ENCODE measurements at places on chromosomes 16 and 17.

DNA sequence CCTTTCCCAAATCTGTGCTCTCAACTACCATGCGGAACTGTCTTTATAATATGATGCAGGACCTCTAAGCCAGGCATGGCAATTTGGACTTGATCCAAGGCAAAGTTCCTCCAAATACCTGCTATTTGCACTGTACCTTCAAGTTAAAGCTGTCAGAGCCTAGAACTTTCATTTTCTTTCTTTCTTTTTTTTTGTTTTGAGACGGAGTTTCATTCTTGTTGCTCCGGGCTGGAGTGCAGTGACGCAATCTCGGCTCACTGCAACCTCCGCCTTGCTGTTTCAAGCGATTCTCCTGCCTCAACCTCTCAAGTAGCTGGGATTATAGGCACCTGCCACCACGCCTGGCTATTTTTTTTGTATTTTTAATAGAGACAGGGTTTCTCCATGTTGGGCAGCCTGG is 51.7 kb downstream of the ARHGAP27 start:
- DNase-seq, result no peak

- no peak for DNase-seq
Observed at GRCh38 chr17:51647826-51648225, 387.5 kb downstream of the UTP18 start.

DNA sequence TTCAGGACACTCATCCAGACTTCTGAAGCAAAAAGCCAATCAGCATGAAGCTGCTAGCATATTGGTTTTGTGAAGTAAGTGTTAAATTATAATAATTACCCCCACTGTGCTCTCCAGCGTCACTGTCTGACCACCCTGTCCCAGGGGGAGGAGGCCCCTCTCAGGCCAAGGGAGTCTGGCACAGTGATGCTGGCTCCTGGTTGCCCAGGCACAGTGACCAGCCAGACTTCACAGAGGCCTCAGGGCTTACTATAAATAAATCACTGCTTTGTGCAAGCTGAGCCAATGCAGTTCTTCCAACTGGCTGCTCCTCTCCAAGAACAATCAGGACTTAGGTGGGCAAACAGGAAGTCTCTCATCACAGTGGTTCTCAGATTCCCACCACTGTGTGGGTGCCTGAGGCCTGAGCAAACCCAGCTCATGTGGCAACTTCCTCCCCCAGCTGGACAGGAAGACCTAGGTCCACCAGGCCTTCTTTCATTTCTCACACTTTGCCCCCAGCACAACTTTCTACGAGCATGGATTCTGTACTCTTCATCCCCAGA is 1.7 kb upstream of the DBNDD1 start:
- DNase-seq, result no peak

GRCh38 chr17:40230670-40231069 is 11.6 kb downstream of the WIPF2 start:
- no peak for DNase-seq

- no peak for DNase-seq
Observed at GRCh38 chr17:44338702-44339101, 6.4 kb upstream of the GRN start.

- no peak for DNase-seq
Observed at GRCh38 chr17:72274614-72275013, 153.8 kb downstream of the SOX9 start.

GRCh38 chr16:65740711-65741110 is 618.8 kb upstream of the CDH11 start:
- DNase-seq, result no peak

DNA sequence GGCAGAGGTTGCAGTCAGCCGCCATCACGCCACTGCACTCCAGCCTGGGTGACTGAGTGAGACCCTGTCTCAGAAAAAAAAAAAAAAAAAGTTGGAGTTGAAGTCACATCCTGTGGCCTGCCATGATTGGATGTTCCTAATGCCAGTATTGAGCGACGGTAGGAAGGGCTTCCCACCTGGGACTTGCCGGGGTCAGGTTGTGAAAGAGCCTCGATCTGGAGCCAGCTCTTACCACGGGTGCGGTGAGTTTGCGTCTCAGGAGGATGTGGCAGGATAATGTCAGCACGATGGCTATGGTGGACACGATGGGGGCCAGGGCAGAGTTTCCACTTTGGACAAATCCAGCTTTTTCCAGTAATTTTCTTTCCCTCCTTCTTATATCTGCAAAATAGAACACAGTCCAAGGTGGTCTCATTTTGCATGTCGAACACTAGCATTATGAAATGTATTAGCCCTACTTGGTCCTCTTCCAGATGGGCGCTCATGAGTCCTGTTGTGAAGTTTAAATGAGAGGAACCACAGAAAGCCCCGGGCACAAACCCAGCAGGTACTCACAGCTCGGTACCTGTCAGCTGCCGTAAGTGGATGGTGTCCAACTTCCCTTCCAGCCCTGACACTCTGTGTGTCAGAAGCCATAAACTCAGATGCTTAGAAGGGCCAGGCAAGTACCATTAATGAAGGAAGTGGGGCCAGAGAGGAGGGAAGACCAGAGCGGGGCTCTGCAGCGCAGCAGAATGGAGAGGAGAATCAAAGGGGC is 22.2 kb downstream of the ABCC12 start:
- no peak for DNase-seq

GRCh38 chr16:63617047-63617989 is 1504.5 kb downstream of the CDH11 start:
- no peak for DNase-seq

- no peak for DNase-seq
Observed at GRCh38 chr16:69234460-69234859, 47.5 kb downstream of the SNTB2 start.

Data from NCI-H187 (cell line).